ENCODE measurements at places on chromosomes 4 and X. TPM values are rescaled to one million over a fixed set of nuclear protein-coding genes. Genes with fewer than 3 reads are reported as not detected.

The CITED1 gene
- 0.96 TPM for polyA plus RNA-seq

GRCh38 chrX:9342561-9343051 is 122.3 kb upstream of the TBL1X start:
- DNase-seq = peak; percentile 80

The PDZD4 gene
- polyA plus RNA-seq = 1.3 TPM

The CXCL6 gene
- 0.04 TPM for polyA plus RNA-seq

DNA sequence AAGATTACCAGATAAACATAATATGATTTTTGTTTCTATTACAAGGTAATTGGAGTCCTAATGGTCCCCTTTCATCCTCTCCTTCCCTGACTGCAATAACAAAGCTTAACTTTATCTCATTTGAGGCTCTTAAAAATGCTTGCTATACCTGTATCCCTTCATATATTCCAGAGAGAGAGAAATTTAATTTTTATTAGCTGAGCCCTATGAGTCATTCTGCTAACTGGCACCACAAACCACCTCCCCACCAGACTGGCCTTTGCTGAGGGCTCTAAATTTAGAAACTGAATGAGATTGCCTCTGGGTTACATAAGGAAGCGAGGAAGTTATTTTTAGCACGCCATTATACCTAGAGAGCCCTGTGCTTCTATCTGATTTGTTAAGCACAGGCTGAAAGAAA is 27.4 kb downstream of the CBLL2 start:
- DNase-seq = peak; percentile 16

The ZCCHC18 gene
- 0.08 TPM for polyA plus RNA-seq

DNA sequence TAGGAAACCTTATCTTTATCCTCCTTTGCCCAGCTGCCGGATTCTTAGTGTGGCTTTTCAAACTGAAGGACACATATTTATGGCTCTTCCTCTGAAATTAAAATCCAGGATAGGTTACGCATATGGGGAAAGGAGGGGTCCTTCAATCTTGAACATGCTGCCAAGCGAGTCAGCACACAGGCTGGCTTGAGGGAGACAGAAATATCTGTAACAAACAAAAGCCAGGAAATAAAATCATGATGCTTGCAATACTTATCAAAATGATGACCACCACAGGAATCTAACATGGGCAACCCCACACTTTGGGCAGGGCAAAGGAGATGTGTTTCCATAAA is 196.4 kb upstream of the LDB2 start:
- DNase-seq = no peak

GRCh38 chr4:118410138-118410537 is 57.3 kb upstream of the PRSS12 start:
- no peak for DNase-seq

The ARHGAP6 gene
- 4.4 TPM for polyA plus RNA-seq

The PRAF2 gene
- 12.5 TPM for polyA plus RNA-seq

DNA sequence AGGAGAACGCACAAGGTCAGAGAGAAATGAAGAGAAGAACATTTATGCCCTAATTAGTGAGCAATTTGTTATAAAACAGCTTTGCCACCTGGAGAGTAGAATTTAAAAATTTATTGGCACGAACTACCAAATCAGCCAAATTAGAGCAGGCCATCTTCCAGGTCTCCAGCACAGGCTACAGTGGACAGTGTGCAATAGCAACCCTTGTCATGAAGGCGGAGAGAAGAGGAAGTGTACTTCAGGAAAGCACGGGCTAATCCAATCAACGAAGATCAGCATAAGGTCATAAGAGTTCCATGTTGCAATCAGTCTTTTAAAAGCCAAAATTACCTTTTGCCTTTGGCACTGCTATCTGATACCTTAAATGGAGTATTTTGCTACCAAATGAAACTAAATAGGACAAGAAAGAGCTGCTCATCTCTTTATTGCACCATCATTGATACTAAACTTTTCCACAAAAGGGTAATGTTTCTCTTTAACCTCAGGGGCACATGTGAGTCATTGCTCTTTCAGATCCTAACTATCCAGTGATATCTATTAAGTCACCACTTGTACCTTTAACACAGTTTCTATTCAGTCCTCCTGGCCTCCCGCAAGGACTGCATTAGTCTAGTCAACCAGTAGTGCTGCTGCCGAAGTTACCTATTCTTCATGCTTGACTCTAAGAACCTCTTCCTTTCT is 19.9 kb downstream of the ANK2 start:
- no peak for DNase-seq

DNA sequence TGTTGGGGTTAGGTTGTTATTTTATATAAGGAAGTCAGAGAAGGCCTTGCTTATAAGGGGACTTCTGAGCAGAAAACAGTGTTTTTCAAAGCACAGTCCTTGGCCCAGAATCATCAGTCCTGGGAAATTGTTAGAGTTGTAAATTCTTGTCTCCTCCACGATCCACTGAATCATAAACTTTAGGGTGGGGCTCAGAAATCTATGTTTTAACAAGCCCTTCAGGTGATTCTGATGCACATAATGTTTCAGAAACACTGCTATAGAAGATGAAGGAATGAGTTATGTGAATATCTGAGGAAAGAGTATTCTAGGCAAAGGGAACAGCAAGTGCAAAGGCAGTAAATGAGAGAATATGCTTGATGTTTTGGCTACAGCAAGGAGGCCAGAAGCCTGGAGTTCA is 121.8 kb downstream of the COL4A6 start:
- DNase-seq = no peak

The TMEM192 gene
- polyA plus RNA-seq = 6.7 TPM

The GYPE gene
- polyA plus RNA-seq = 0.10 TPM

DNA sequence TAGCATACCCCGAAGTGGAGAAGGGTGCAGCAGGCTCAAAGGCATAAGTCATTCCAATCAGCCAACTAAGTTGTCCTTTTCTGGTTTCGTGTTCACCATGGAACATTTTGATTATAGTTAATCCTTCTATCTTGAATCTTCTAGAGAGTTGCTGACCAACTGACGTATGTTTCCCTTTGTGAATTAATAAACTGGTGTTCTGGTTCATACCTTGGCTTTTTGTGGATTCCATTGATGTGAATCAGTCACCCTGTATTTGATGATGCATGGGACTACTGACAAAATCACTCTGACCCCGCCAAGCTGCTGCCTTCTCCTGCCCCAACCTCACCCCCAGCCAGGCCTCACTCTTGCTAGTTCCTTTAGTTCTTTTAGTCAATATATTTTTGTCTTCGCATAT is 32.7 kb downstream of the F9 start:
- no peak for DNase-seq
